ENCODE measurements at places on chromosomes 6 and 20.

- no peak for DNase-seq
Observed at GRCh38 chr20:13670160-13670559, 31.4 kb upstream of the TASP1 start.

DNA sequence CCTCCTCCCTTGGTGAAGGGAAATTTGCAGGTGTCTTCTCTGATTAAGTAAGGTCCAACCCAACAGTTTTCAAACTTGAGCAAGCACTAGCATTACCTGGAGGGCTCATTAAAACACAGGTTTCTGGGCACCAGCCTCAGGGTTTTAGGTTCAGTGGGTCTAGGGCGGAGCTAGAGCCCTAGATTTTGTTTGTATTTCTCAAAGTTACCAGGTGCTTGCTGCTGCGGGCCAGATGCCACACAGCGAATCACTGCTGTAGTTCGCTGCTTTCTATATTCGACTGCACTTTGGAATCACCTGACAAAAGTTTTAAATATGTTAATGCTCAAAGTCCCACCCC lies 869 bp downstream of the COL21A1 start:
- no peak for DNase-seq

DNA sequence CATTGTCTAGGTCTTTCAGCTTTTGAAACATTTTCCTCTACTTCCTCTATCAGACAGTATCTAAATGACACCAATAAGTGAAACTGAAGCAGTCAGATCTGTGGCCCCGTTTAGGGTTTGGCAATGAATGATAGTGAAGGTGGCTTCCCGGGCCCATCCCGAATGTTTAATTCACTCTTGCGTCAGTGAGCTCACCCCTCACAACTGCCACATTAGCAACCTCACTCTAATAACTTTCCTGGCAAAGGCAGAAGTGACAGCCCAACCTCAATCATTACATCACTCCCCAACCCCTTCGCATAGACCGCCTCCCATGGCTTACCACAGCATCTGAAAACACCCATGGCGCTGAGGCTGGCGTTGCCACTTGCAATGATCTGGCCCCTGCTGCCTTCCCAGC lies 92.4 kb upstream of the CD83 start:
- no peak for DNase-seq

- DNase-seq: no peak
Observed at GRCh38 chr20:57717797-57718196, 8.0 kb upstream of the PMEPA1 start.

DNA sequence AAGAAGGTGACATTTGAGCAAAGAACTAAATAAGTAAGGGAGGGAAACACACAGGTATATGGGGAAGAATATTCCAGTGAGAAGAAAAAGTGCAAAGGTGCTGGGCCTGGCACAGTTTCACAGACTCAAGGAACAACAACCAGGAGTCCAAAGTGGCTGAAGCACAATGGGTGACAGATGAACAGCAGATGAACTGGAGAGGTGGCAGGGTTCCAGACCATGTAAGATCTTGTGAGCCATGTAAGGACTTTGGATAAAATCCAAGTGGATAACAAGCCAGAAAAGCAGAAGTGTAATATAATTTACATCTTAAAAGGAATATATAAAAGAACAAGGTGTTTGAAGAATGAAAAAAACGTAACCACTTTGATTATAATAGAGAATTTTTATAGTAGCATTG lies 87.9 kb downstream of the MMS22L start:
- DNase-seq: no peak

- DNase-seq: no peak
Observed at GRCh38 chr6:33007831-33008400, 1.5 kb downstream of the HLA-DOA start.

GRCh38 chr6:82006027-82006738 lies 241.4 kb downstream of the IBTK start:
- DNase-seq: no peak

DNA sequence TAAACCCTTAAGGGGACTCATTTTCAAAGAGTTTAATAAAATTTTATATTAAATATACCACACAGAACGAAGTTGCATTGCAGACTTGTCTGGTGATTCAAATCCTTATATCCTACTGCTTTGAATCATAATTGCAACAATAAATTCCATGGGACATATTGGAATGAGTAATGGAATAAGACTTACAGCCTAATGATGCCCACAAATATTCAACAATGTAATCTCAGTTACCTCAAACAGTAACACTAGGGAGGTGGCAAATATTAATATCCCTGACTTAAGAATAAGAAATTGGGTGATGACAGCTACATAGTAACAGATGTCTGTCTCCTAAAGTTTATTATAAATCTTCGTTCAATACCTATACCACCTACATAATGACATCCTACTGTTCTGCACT lies 52.6 kb downstream of the BMP5 start:
- DNase-seq: no peak
